ENCODE measurements at places on chromosomes 7 and 10.

- DNase-seq = no peak
Observed at GRCh38 chr10:59382831-59383295, 20.5 kb upstream of the FAM13C start.

DNA sequence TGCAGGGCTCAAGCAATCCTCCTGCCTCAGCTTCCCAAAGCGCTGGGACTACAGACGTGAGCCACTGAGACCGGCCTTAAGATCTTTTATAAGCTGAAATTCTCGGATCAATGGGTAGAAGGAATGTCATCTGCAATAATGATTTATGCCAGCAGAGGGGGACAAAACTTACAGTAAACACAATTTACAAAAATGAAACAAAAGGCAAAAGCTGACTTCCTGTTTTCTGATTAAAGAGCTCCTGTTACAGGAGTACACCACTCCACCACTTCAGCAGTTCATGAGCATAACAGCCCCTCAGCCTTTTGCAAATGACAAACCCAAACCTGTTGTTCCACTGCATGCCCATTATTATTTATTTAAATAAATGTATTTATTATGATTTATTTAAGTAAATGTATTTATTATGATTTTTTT, 88.5 kb upstream of the ATP6V0A4 start:
- DNase-seq = peak; percentile 94

DNA sequence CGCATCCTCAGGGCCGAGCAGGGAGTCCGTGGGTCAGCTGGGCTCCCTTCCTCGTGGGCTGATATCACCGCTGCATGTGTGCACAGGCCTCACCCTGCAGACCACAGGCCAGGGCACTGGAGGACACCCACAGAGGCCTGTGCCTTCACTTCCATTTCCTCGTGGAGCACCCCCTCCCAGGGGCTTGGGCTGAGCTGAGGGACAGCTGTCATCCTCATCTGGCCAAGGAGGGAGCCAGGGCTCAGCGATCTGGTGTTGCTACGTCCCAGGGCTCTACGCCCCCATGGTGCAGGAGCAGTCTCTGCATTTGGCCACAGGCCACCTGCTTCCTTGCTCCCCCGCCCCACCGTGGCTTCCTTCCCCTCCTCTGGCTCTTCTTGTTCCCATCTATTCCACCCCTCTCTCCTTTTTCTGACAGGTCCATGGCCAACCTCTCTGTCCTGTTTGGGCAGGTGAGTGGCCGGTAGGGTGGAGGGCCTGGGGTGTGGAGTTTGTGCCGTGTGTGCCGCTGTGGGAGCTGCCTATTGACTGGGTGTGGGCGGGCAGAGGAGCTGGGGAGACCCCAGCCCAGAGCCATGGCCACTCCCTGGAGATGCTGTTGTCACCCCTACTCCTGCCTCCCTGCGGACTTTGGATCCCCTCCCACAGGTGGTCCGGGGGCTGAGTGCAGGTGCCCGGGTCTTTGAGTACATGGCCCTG, 8.3 kb upstream of the ASIC3 start:
- no peak for DNase-seq

DNA sequence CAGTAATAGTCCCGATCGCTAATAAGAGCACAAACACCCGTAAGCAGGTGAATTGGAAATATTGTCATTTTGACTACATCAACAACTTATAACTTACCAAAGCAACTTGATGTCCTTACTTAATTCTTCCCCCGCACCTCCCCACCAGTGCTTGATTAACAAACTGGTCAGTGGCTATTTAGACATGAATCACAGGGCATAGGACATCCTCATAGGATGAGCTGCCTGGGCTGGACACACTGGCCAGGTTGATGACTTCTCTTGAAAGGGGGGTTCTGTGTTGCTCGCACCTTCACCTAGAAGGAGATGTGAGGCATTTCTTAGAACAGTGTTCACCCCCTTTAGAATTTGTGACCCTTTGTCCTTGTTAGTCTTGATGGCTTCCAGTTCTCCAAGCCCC, 163.2 kb downstream of the TCF7L2 start:
- no peak for DNase-seq

DNA sequence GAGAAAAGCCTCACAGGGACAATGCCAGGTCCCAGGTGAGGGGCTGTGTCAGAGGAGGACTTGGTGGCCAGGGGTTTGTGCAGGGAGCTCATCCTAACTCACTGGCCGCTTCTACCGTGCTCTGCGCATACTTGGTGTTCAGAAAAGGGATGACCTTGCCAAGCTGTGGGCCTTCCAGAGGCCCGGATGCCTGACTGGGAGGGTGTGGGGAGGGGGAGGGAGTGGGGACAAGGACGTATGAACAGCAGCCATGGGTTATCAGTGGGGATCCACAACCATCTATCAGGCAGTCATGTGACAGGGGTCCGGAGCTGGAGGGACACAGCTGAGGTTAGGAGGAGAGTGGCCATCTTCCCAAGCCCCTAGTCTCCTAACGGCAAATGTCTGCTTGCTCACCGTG, 6.2 kb downstream of the SFXN4 start:
- DNase-seq = no peak

- peak; percentile 80 for DNase-seq
Observed at GRCh38 chr7:151875942-151876898, 695 bp downstream of the PRKAG2 start.

GRCh38 chr10:788796-789748, 99.6 kb upstream of the DIP2C start:
- peak; percentile 75 for DNase-seq

- DNase-seq = peak; percentile 54
Observed at GRCh38 chr10:128463991-128464760, 338.0 kb upstream of the MKI67 start.

DNA sequence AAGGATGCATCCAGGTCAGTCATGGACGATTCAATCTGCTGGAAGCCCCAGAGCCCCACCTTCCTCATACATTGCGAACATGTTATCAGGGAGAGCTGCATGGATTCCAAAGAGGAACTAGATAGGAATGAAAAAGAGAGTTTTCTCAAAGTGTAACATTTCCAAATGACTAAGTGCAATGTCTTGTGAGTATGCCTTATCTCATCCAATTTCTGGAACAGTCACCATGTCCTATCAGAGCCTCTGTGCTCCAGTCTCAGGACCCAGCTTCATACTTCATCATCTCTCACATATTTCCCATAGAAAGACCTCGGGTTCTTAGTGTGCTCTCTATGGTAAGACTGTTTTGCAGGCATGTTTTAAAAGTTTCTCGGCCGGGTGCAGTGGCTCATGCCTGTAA, 26.8 kb downstream of the ZC3HC1 start:
- no peak for DNase-seq

DNA sequence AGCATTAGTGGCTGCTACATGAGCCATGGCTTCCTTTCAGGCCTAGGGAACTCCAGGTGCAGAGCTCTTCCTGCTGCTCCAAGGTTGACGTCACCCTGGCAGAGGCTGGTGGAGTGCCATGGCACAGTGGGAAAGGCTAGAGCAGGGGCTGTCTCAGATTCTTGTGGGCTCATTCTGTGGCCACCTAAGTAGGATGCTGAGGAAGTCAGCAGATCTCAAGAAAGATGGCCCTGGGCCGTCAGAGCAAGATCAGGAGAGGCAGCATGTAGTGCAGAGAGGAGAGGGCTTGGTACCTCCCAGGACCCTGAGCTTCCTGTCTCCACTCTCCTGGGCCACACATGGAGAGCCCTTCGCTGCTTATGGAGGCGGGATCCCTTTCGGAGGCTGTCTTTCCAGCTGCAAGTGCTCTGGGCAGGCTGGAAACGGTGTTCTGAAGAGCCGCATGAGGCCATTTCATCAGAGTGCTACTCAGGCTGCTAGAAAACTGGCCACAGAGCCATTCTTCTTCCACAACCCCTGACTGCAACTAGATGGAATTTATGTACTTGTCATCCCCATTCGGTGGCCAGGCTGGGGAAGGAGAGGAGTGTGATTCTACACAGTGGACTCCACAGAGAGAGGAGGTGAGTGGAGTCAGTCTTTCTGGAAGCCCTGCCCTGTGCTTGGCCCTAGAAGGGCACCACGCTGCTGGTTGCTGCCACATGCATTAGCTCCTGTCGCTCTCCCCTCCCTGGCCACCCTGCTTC, 304.2 kb downstream of the RPS24 start:
- no peak for DNase-seq

GRCh38 chr10:84333864-84334451, 5.6 kb downstream of the CCSER2 start:
- DNase-seq = peak; percentile 82

DNA sequence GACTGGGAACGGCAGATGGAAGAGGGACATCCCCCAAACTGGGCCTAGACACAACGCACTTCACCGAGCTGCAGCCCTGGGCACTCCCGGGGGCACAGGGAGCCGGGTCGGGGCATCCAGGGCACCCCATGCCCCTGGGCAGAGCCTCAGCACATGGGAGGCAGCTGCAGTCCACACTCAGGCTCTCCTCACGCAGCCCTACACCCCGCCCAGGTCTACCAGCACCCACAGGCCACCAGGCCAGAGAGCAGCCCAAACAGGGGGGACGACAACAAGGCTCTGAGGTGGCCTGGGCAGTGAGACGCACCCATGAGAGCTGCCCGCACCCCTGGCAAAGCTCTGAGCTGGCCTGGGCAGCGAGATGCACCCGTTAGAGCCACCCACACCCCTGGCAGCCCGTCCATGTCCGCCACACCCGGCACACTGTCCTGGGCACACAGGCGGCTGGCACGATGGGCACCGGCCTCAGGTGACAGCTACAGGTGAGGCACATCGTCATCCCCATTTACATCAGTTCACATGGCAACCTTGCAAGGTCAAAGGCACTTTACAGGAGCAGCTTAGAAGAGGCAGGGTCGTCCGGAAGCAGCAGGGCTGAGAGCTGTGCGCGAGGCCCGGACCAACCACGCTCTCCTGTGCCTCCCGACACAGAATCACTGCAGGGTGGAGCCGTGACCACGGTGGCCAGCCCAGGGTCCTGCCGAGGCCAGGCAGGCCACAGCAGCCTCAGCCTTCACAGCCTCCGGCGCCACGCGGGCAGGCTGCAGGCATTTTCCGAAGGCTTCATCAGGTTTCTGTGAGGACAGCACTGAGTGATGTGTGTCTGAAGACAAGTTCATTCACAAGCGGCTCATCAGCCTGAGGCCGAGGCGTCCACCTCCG, 228.6 kb downstream of the MAD1L1 start:
- no peak for DNase-seq

DNA sequence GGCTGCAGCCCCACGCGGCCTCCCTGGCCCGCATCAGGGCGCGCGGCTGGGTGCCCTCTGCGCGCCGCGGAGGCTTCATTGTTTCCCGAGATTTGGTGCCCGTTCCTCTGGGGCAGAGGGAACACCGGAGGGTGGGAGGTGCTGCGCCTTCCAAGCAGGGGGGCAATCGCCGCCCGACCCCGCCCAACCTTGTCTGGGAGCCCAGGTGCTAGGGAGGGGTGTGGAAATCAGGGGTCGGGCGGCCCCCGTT, 1.0 kb upstream of the NRP1 start:
- no peak for DNase-seq

- DNase-seq = no peak
Observed at GRCh38 chr10:4254101-4254994, 469.3 kb upstream of the KLF6 start.

All from hematopoietic multipotent progenitor cell treated with erythropoietin and hydrocortisone succinate and interleukin-3 and kit ligand, for 4 days (in vitro differentiated cells).